ENCODE measurements at places on chromosomes 5 and 9.

DNA sequence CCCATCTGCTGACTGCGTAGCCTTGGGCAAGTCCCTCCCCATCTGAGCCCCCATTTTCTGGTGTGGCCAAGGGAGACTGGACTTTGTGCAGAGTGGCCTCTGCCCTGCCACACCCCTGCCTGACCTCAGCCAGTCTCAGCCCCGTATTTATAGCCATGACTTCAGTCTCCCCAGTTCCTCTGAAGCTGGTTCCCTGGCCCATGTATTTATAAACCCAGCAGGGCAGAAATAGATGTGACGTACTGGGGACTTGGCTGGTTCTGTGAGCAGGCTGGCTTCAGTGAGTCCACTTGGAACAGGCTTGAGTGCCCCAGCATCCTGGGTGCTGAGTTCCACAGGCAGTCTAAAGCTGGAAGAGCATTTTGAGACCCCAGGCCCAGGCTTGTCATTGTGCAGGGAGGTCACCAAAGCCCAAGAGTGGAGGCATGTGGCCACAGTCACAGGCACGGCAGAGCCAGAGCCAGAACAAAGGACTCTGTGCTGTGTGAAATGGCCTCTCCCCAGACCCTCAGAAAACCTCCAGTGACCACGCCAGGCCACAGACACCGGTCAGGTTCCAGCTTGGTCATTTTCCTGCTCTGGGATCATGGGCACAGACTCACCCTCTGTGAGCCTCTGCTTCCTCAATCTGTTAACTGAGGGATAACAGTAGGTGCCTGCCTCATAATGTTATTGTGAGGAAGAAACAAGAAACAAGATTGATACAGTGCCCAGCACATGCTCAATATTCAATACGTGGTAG lies 30.4 kb upstream of the SYNPO start:
- no peak for DNase-seq

DNA sequence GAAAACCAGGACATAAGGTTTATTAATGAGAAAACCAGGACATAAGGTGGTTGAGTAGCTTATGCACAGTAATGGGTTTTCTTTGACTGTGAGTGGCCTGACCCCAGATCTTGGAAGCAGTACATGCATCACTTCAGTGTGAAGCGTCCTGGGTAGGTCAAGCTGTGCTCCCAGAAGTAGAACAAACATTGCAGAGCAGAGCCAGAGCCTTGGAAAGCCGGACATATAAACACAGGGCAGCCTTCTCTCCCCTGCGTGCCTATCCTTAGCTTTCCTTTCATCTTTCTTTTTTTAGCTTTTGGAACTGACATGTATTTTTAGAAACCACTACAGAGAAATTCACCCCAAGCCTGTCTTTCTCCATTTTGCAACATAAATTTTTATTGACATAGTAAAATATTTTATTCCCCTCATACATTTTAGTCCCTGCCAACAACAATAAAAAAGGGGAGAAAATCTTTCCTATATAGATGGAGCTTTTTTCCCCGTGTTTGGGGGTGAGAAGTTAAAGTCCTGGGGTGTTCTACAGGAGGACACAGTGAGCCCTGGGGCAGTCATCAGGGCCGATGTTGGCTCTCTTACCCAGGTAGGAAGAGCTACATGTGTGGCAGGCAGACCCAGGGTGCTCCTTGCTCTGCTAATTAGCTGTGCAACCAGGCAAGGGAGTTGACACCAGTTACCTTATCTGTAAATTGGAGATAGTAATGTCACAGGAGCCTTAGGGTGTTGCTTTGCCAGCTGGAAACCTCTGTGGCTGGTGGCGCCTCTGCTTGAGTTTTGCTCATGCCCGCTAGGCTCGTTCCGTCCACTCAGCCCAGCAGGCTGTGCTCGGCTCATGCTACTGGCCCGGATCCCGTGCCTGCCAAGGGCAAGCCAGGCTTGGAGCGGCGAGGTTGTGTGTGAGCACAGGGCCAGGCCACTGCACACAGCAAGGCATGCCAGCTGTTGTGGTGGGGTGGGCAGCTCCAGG lies 389.6 kb downstream of the KDM4C start:
- no peak for DNase-seq

- no peak for DNase-seq
Measured at GRCh38 chr9:116685166-116685565, 1.9 kb upstream of the TRIM32 start.

DNA sequence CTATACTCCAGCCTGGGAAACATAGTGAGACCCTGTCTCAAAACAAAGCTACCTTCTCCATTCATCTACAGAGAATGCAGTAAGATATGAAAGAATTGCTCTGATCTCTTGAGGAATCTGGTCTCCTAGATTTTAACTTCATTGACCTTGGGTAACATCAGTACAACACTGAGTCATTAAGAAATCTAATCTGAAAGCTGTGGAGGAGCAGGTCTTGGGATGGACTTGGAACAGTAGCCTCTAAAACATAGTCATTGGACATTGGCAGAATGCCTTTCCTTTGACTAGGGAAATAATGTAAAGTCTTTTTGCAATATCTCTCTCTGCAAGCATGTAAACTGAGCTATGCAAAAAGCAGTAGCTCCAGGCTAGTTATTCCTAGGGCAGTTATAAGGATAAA lies 58.1 kb downstream of the KCNN2 start:
- no peak for DNase-seq

- DNase-seq, result no peak
Measured at GRCh38 chr9:124343533-124344290, 71.5 kb downstream of the PSMB7 start.

DNA sequence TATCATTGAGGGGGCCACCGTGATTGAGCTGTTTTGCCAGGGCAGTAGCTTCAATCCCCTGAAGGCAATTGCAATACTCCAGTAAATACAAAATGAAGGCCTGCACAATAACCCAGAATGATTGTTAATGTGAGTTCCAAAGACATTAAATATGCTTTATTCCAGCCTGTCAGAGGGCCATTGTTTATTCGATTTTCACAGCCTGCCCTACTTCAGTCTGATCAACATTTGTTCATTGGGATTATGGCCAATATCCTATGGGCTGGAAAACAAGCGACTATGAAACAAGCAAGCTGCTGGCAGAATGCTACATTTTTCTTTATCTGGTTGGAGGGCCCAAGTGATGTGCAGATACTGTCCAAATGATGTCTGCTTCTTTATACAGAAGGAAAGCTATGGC lies 543.1 kb downstream of the TLE1 start:
- DNase-seq, result no peak

- DNase-seq, result no peak
Measured at GRCh38 chr5:58640011-58640410, 57.1 kb downstream of the RAB3C start.
